HCT116 (cell line): ENCODE measurements at places on chromosomes 7 and 10.

- H3K27me3 ChIP-seq, result peaks cover 52% of the 10 kb centered on the region
- H3K36me3 ChIP-seq, result no peaks in the 10 kb centered on the region
Observed at GRCh38 chr10:15453926-15454325, 82.8 kb upstream of the FAM171A1 start.

- no peaks in the 10 kb centered on the region for H3K36me3 ChIP-seq
- no peaks in the 10 kb centered on the region for H3K27me3 ChIP-seq
- H3K4me1 ChIP-seq, result no peaks in the 10 kb centered on the region
- no peak for DNase-seq
Observed at GRCh38 chr10:101283762-101284100, 54.5 kb upstream of the LBX1 start.

GRCh38 chr10:21369697-21370096 lies 155.8 kb downstream of the SKIDA1 start:
- H3K4me1 ChIP-seq, result peaks cover 55% of the 10 kb centered on the region
- H3K27me3 ChIP-seq, result no peaks in the 10 kb centered on the region
- no peak for DNase-seq
- no peaks in the 10 kb centered on the region for H3K36me3 ChIP-seq

DNA sequence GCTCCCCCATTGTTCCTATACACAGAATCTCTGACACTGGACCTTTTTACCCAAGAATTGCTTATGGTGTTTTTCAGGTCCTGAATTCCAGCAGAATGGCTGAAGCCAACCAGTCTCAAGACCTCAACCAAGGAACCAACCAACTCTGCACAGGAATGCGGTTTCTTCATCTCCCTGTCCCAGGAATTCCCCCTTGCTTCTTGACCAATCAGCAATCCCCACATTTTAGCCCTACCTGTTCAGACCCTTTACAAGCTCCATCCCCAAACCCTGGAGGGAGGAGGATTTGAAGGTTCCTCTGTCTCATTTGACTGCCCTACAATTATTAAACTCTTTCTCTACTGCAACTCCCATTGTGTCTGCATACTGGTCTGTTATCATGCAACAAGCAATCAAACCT lies 35.5 kb downstream of the HIBADH start:
- H3K27me3 ChIP-seq, result no peaks in the 10 kb centered on the region
- H3K27ac ChIP-seq, result no peak overlapping the region
- H3K36me3 ChIP-seq, result 0 out of 2 replicates have a peak, but pooled peaks cover 3% of the 10 kb centered on the region
- no peak overlapping the region for H3K4me3 ChIP-seq

GRCh38 chr7:116710764-116711452 lies 38.9 kb downstream of the MET start:
- DNase-seq, result no peak
- H3K27me3 ChIP-seq, result no peaks in the 10 kb centered on the region
- no peaks in the 10 kb centered on the region for H3K36me3 ChIP-seq
- no peak overlapping the region for H3K4me3 ChIP-seq
- H3K27ac ChIP-seq, result peak overlapping the region; percentile 91; the same call in 1 of the 2 replicates

GRCh38 chr10:88374392-88375175 lies 208.5 kb downstream of the RNLS start:
- no peaks in the 10 kb centered on the region for H3K27me3 ChIP-seq
- H3K4me3 ChIP-seq, result no peak overlapping the region
- DNase-seq, result no peak

DNA sequence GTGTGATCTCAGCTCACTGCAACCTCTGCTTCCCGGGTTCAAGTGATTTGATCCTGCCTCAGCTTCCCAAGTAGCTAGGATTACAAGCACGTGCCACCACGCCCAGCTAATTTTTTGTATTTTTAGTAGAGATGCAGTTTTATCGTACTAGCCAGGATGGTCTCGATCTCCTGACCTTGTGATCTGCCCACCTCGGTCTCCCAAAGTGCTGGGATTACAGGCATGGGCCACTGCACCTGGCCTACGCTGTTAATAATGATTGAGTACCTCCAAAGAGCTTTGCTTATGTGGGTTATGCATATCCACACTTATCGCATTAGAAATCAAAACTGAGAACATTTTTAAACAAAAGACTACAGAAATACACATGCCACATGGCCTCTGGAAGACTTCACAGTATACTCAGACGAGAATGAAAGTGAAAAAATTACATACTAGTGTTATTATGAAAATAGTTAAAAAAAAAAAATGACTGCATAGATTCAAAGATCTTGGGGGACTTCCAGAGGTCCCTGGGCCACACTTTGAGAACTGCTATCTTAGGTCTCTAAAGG lies 25.4 kb downstream of the RPP38 start:
- peaks cover 34% of the 10 kb centered on the region; the same call in 1 of the 2 replicates for H3K36me3 ChIP-seq
- no peak overlapping the region for H3K27ac ChIP-seq
- DNase-seq, result no peak

GRCh38 chr10:114408968-114409444 lies 4.7 kb upstream of the AFAP1L2 start:
- peaks cover 13% of the 10 kb centered on the region; the same call in 1 of the 2 replicates for H3K27me3 ChIP-seq
- no peak for DNase-seq
- H3K4me1 ChIP-seq, result peaks cover 27% of the 10 kb centered on the region
- no peaks in the 10 kb centered on the region for H3K36me3 ChIP-seq
- no peak overlapping the region for H3K27ac ChIP-seq

DNA sequence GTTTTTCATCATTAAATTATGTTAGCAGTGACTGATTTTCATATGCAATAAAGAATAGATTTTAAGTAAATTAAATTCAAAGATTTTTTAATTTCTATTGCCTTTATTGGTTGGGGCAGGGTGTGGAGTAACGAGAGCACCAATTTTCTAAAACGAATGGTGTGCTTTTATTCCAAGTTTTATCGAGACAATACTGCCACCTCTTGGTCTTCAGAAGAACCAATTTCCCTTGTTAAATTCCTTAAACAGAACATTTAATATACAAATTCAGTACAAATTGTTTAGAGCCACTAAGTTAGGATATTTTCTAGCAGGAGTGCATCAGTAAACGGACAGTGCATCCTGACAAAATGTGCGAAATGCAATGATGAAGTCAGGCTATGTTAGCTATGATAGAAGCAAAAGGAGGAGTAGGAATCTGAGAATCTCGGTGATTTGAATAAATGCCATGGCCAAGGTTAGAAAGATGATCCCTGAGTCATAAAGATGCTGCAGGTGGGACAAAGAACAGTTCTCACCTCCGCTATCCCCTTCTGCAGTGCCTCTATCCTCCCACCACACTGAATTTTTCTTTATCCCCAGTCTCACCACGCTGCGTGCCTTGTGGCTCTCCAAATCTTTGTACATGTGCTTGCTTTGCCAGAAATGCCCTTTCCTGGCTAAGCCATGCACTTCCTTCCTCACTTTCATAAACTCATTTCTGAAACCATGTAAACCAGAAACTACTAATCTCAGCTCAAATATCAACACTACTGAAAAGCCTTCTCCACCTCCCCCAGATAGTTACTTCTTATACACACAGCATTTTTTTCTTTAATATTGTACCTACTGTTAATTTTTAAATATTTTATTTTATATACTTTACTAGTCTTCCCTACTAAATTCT lies 31.9 kb upstream of the AGBL3 start:
- H3K4me1 ChIP-seq, result no peaks in the 10 kb centered on the region
- no peak overlapping the region for H3K27ac ChIP-seq
- no peaks in the 10 kb centered on the region for H3K36me3 ChIP-seq
- H3K4me3 ChIP-seq, result no peak overlapping the region

DNA sequence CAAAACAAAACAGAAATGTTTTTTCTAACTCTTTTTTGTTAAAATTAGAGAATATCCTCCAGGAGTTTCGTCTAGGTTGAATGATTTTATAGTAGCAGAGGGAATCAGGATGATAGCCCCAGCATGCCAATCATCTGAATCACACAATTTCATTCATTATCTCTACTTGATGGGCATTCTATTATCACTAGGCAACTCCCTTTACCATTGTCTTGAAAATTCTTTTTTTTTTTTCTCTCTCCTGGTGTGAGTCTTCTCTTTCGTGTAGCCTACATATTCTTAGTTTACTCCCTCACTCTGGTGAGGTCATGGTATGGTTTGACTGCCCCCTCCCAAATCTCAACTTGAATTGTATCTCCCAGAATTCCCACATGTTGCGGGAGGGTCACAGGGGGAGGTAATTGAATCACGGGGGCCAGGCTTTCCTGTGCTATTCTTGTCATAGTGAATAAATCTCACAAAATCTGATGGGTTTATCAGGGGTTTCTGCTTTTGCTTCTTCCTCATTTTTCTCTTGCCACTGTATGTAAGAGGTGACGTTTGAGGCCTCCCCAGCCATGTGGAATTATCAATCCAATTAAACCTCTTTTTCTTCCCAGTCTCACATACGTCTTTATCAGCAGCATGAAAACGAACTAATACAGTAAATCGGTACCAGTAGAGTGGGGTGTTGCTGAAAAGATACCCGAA lies 105.0 kb downstream of the OTUD1 start:
- no peaks in the 10 kb centered on the region for H3K4me1 ChIP-seq
- H3K4me3 ChIP-seq, result no peak overlapping the region
- no peak for DNase-seq
- H3K36me3 ChIP-seq, result no peaks in the 10 kb centered on the region
- peaks cover 25% of the 10 kb centered on the region for H3K27me3 ChIP-seq
- no peak overlapping the region for H3K27ac ChIP-seq

DNA sequence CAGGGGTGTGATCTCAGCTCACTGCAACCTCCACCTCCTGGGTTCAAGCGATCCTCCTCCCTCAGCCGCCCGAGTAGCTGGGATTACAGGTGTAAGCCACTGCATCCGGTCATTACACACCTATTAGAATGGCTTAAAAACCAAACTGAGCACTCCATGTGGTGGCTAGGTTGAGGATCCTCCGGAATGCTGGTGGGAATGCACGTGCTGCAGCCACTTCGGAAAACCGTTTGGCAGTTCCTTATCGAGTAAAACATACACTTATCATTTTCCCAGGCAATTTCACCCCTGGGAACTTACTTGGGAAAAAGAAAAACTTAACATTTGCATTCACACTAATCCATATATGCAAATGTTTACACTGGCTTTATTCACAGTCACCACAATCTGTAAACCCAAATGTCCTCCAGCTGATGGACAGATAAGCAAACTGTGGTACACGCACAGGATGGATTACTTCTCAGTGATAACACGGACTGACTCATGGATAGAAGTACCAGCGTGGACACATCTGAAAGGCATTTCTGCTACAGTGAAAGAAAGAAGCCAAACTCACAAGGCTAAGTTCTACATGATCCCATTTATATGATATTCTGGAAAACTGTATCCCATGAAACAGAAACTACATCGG lies 20.4 kb downstream of the RFC2 start:
- H3K4me1 ChIP-seq, result no peaks in the 10 kb centered on the region
- H3K27me3 ChIP-seq, result no peaks in the 10 kb centered on the region
- no peak for DNase-seq
- peaks cover 68% of the 10 kb centered on the region for H3K36me3 ChIP-seq
- H3K4me3 ChIP-seq, result no peak overlapping the region

DNA sequence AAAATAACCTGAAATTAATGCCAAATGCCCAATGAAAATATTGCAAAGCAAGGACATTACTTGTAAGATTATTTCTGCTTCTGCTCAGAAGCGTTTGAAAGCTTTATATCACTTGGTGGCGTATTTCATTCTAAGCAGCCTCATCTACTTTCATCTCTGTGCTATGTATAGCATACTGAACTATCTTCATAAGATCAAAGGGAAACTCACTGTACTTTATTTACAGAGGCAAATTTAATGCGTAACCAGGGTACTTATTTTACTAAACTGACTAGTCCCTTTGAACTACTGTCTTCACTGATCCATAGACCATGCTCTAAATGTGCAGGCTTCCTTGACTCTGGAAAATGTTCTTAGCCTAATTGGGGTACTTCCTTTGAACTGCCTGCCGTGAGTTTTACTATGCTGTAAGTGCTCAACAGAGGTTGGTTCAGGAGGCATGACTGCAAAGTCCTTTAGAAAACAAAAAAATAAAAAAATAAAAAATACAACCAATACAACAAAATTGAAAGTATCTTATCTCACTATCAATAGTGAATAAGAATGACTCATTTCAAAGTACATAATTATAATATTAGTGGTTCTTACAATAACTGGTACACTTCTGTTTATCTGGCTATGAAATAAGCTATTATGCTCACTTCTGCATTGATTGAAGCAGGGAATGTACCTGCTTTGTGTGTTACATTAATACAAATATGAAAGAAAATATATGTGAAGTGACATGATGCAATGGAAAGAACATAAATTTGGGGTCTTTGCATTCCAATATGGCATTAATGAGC lies 41.0 kb upstream of the TSPAN12 start:
- no peak overlapping the region for H3K27ac ChIP-seq
- H3K4me3 ChIP-seq, result no peak overlapping the region
- DNase-seq, result no peak
- no peaks in the 10 kb centered on the region for H3K36me3 ChIP-seq
- H3K4me1 ChIP-seq, result no peaks in the 10 kb centered on the region

- no peaks in the 10 kb centered on the region for H3K4me1 ChIP-seq
- H3K4me3 ChIP-seq, result no peak overlapping the region
- no peaks in the 10 kb centered on the region for H3K27me3 ChIP-seq
- peaks cover 5% of the 10 kb centered on the region for H3K36me3 ChIP-seq
- no peak for DNase-seq
Observed at GRCh38 chr10:99676426-99676825, 17.1 kb downstream of the ENTPD7 start.

DNA sequence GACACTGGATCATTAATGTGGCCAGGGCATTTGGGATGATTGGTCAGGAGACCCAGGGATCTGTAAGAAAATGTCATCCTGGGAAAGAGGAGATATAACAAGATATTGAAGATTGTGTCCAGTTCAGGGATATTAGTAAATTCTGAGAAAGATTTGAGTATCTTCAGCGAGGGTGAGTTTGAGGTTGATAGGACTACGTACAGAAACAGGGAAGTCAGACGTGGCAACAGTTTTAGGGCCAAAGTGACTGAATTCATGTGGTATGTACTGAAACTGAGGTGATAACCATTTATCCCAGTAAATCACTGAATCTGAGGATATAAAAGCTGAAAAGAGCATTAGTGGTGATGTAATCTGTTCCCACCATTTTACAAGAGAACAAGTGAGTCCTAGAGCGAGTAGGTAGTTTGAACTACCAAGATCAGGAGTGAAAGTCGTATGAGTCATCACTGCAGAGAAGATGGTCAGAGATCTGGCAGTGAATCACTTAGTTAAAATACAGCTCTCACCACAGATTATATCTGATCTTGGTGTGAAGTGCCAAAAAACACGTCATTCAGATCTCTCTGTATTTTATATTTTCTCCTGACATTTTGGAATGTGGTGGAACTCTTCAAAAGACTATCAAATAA lies 220.5 kb downstream of the CDK14 start:
- no peaks in the 10 kb centered on the region for H3K36me3 ChIP-seq
- H3K27me3 ChIP-seq, result no peaks in the 10 kb centered on the region
- peak; percentile 64 for DNase-seq
- no peak overlapping the region for H3K27ac ChIP-seq

DNA sequence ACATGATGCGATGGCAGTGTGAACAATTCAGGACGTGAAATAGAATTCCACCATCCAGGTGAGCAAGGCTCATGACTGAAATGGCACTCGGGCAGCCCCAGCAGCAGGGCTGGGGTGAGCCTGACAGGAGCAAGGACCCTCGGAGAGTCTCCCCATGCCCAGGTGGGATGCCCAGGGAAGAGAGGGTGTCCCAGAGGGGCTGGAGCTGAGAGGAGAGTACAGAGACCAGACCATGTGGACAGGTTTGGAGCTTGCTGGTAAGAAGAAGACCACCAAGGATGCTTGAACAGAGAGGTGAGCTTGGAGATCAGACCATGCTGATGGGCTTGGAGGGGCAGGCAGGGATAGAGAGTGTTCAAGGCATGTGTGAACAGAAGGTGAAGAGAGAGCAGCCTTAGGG lies 83.3 kb downstream of the RAMP3 start:
- no peak overlapping the region for H3K27ac ChIP-seq
- no peak for DNase-seq
